ENCODE measurements at places on chromosomes 6 and 20.

DNA sequence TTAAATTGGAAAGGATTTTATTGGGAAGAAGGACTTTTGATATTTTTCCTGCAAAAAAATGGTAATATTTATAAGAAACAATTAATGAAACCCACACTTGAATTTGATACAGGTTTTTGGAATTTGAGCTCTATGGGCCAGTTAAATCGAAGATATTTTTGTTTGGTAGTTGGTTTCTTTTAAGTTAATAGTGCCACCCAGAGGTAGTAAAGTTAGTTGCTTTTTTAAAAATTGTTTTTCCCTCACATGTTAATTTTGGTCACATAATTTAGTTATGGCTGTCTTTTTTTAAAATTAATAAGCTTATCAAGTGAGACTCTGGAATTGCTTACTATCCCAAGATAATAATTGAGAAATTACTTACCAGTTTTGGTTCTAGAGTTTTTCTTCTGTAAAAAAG, 7.1 kb downstream of the PRIM2 start:
- DNase-seq: no peak

DNA sequence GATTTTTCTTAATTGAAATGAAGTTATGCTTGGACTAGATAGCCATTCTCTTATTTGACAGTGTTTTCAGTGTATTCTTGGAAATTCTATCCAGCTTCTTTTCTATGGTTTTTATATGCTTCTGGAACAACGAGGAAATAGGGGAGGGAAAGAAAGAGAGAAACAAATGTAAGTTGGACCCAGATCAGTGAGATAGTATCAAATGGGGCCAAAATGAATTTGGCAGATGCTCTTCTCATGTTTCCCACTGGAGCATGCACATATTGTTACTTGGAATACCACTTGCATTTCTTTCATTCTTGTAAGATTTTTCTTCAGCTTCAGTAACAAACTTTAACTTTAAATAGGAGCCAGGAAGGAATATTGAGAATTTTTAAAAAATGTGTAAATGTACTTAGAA, 312.3 kb downstream of the PRL start:
- no peak for DNase-seq

- no peak for DNase-seq
These were observed 61.2 kb downstream of the STK35 start for GRCh38 chr20:2162823-2163166.

- no peak for DNase-seq
These were observed 71.0 kb upstream of the CD83 start for GRCh38 chr6:14046476-14047068.

DNA sequence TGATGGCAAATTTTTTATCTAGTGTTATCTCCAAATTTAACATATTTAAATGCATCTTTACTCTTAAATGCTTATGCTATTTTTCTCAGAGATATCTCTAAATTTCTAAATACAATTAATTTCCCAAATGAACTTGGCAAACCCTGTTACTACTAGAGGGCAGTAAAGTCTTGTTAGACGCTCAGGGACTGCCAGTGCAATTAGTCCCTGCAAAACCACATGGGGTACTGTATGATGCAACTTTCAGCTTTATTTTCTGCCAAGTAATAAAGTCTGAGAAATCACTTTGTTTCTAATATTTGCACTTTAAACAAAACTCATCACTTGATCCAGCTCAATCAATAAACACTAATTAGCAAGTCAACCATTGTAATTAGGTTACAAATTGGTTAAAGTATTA, 76.0 kb upstream of the ADGRB3 start:
- DNase-seq: no peak

DNA sequence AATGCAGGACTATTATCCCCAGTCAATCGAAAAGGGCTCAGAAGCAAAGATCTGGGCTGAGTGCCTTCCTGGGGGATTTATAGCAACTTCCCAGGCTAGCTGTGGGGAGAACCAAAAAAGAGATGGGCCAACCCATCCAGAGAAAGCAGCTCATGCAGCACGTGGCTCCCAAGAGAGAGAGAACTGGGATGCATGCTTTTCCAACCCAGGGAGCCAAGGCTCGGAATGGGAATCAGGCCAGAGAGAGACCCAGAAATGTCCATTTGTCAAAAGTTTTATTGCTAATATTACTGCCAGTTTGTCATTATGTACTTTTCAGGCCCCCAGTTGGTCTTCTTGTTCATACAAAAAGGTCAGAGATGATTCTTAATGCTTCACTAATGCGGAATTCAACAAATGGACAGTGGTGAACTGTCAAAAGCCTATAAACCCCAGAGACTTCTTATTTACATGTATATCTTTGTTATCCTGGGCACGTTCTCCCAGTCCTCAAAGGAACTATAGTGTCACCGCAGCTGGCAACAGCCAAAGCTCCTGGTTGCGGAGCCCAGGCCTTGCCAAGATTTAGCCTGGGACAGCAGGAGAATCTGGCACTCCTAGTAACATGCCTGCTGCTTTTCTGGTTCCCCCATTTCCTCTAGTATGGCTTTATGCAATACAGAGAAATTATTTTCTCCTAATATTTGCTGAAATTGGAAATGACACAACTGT, 139.1 kb upstream of the POU3F2 start:
- no peak for DNase-seq

DNA sequence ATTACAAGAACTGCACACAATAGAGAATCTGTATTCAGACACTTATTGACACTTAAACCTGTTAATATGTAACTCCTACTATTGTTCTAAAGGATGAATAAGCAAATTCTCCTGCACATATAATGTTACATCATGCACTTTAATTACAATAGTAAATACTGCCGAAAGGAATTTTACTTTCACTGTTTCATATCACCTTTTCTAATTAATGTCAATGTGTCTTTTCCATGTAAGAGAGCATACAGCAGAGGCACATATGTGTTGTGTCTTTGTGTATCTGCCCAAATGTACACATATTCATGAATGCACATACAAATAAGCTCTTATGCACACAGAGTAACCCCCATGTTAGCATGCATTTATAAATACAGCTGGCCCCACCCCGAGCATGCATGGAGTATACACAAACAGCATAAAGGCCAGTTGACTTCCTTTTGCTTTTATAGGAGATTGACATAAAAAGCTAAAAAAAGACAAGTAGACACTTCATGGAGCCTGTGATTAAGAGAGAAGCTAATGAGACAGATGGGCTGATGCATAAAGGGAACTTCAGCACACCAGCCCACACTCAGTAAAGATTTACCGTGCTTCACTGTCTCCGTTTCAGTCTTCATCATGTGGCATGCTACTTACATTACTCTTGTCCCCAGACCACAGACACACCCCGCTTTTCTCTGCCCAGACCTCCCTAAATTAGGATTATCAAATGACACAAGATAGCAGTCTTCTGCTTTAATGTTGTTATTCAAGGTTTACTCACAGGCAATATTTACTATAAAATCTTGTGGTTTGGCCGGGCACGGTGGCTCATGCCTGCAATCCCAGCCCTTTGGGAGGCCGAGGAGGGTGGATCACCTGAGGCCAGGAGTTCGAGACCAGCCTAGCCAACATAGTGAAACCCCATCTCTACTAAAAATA, 184.6 kb downstream of the ATXN1 start:
- no peak for DNase-seq

DNA sequence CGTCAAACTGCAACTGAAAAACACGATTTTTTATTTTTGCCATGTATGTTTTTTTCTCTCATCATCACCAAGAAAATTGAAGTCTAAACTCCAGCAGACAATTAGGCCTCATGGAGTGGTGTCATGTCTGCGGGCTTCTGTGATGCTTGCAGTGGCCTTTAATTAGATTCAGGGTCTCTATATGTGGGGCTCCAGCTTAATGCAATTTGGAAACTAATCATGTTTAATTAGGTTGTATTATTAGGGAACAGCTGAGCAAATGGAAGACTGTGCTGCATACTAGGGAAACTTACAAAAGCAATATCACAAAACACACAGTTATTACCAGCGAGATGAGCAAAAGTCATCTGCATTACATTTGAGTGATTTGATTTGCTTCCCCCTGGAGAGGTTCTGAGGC, 132.9 kb upstream of the PMEPA1 start:
- no peak for DNase-seq

- DNase-seq: peak; percentile 98
These were observed 9.9 kb downstream of the BCL2L1 start for GRCh38 chr20:31712564-31713311.

- DNase-seq: no peak
These were observed 10.3 kb downstream of the MKKS start for GRCh38 chr20:10423735-10424134.

GRCh38 chr6:3290931-3291211, 32.1 kb downstream of the PSMG4 start:
- no peak for DNase-seq

GRCh38 chr6:56913285-56914074, 41.4 kb upstream of the BEND6 start:
- no peak for DNase-seq

DNA sequence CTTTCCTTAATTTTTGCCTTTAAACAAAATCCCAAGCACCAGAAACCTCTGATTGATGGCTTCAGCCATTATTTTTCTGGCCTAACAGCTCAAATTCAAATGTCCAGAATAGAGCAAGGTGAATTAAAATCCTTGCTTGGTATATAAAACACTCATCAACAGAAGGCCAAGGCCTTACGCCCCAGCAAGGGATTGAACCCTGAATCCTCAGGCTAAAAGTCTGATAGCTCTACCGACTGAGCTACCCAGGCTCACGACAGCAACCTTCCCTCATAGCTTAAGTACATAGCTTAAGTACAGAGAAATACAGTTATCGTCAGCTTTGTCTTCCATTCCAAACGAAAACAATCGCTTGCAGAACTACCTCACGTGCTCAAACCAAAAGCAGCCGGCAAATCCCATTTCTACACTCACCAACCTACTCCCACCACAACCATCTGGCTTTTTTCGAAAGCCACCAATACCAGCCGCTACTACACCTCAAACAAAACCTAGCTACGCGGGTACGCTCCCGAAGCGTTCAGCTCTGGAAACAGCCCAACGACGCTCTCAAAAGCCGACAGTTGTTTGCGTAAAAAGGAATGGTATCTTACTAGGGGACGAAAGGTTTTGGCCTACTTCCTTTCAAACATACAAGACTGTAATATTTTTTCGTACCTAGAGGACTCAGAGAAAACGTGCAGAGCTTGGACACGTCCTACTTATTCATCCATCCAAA, 167.5 kb downstream of the GPX5 start:
- DNase-seq: no peak

GRCh38 chr6:90298459-90299053, 1.9 kb upstream of the BACH2 start:
- no peak for DNase-seq

- no peak for DNase-seq
These were observed 528.4 kb upstream of the AGPAT4 start for GRCh38 chr6:161802231-161802630.

DNA sequence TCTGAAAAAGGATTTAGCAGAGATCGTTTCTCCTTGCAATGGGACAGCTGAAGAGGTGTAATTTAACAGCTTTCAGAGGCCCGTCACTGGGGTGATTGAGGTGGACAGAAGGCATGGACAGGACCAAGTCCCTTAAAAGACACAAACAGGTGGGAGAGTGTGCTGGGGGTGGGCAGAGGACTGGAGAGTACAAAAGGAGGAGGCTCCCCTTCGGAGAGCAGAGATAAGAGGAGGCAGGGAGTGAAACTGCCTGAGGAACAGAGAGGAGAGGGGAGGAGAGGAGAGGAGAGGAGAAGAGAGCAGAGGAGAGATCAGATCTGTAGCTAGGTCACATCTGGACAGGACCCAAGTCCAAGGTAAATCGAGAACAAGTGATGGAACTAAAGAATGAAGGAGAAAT, 48.6 kb upstream of the PKHD1 start:
- DNase-seq: no peak

- no peak for DNase-seq
These were observed 1.7 kb upstream of the TGM2 start for GRCh38 chr20:38166703-38167233.

GRCh38 chr6:167757249-167757648, 69.5 kb upstream of the AFDN start:
- DNase-seq: no peak

DNA sequence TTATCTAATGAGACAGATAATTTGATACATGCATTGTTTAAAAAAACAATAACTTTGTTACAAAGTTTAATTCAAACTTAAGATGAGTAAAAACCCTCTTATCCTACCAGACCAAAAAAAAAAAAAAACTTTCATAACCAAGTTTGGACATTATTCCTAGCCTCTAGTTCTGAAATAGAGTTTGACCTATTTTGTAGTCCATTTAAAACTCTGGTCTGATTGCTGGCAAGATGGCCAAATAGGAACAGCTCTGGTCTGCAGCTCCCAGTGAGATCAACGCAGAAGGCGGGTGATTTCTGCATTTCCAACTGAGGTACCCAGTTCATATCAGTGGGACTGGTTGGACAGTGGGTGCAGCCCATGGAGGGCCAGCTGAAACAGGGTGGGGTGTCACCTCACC, 125.9 kb downstream of the FRK start:
- no peak for DNase-seq

DNA sequence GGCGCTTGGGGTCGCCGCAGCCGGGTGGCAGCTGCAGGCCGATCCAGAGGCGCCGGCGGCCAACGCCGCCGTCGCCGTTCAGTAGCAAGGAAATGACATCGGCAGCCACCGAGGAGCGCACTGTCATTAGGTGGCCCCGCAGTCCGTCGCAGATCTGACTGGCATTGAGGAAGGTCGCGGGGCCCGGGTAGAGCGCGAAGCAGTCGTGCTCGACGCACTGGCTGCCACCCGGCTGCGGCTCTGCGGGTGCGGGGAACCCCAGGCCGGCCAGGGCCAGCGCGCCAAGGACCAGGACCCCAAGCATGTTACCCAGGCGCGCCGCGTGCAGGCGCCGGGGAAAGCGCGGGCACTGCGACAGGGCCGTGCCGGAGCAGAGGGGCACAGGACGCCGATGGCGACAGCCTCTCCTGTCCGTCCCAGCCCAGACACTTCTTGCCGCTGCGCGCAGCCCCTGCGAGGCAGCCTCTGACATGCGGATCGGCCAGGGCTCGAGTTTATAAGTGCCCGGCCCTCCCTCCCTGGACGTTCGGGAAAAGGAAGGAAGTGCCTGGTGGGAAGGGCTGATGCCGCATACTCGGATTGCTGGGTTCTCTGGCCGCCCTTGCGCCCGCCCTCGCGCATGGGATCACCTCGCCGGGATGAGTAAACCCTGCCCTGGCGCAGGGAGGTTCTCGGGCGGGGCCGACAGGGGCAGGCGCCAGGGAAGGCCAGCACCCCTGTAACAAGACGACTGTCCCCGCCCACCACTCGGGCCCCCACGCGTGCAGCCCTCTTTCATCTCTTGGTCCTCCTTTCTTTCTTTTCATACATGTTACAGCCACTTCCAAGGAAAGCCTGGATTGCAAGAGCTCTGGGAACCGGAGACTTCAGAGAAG, at the start of gene THBD:
Gene THBD (minus strand): TSS at position 472 of the 875 bp plus-strand sequence. CDS start 168 bp downstream, at position 304.
- DNase-seq: no peak

DNA sequence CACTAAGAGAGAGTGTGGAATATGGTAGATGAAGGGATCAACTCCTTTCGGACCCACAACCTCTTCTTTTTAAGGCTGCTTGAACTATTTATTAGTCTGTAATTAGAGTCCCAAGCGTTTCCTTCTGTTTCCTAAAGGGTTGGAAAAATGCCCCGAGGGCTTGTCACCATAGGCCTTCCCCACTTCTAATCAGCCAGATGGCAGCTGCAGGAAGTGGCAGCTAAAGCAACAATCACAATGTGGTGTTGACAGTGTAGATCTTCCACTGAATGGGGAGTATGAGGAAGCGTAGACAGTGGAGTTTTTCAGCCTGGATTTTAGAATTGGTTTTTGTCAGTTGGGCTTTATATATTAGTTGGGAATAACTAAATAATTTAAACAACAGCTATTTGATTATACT, 40.6 kb downstream of the SLC35D3 start:
- DNase-seq: no peak
